ENCODE measurements at places on chromosomes 12 and 14. TPM values are rescaled to one million over a fixed set of nuclear protein-coding genes. Genes with fewer than 3 reads are reported as not detected.

DNA sequence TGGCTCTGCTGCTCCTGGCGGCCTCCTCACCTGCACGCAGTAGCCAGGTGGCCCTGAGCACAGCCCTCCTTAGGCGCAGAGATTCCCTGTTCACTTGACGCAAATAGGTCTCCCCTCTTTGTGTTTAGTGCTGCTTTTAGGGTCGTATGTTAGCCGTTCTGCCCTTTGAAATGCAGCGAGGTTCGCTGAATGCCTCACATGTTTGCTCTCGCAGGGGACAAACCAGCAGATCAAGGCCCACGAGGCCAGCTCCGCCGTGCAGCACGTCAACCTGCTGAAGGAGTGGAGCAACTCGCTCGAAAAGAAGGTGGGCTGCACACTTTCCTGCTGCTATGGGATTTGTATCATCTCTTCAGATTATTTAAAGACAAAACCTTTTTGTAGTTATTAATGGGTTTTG lies 31.4 kb upstream of the AMN start:
- no peaks in the 10 kb centered on the region for H3K27me3 ChIP-seq
- no peaks in the 10 kb centered on the region for H3K36me3 ChIP-seq
- H3K27ac ChIP-seq = no peak overlapping the region
- H3K4me3 ChIP-seq = no peak overlapping the region

- H3K27ac ChIP-seq = no peak overlapping the region
- H3K36me3 ChIP-seq = peaks cover 12% of the 10 kb centered on the region
- no peak for DNase-seq
- no peak overlapping the region for H3K4me3 ChIP-seq
- H3K27me3 ChIP-seq = no peaks in the 10 kb centered on the region
Observed at GRCh38 chr12:28899951-28900350, 249.1 kb upstream of the FAR2 start.

DNA sequence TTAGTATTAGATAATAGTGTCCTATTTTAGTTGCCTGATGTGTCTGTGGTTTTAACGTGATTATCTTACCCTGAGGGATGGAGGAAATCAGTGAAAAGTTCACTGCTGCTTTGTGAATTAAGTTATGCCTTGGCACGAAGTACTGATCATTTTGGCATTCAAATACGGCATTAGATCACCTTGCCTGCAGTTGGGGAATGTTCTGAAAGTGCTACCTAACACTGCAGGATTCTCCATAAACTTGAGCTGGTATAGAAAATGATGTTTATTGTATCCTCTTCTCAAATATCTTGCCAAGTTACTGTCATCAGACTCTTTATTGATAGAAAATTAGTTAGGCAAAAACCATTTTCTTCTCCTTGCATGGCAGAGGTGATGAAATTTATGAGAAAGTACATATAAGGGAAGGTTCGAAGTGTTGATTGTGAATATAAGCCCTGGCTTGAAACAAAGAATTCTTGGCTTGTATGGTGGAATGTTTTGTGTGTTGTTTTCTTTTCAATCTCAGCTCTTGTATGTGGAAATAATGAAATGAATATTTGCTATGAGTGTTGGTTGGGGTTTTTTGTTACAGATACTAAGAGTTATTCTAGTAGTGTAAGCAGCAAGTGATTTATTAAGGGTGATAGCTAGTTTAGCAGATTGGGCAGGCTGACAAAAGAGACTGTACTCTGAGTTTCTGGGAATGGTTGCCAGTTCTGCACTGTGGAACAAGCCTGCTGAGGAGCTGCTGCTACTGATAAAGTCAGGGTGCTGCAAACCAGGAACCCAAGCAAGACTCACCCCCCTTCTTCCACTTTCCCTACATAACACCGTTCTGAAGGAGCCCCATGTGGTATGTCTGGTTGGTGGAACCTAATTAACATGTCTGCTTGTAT lies 448.3 kb downstream of the PCNX1 start:
- H3K27me3 ChIP-seq = no peaks in the 10 kb centered on the region
- H3K4me1 ChIP-seq = no peaks in the 10 kb centered on the region
- H3K36me3 ChIP-seq = peaks cover 4% of the 10 kb centered on the region
- no peak overlapping the region for H3K27ac ChIP-seq
- no peak overlapping the region for H3K4me3 ChIP-seq

DNA sequence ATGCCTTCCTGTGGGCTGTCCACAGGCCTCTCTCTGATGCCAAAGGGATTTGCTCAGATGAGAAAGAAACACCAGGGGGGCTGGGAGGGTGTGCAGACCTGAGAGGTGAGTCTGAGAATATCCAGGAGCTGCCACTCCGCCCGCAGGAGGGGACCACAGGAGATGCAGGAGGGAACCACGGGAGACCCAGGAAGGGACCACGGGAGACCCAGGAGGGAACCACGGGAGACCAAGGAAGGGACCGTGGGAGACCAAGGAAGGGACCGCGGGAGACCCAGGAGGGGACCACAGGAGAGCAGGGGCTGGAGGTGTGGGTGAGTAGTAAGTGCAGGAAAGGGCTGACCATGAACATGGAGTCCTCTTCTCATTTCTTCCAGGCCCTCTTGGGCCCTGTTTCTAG lies 74.6 kb upstream of the SFSWAP start:
- DNase-seq = no peak
- no peaks in the 10 kb centered on the region for H3K36me3 ChIP-seq
- H3K27me3 ChIP-seq = no peaks in the 10 kb centered on the region
- H3K4me3 ChIP-seq = no peak overlapping the region

- no peaks in the 10 kb centered on the region for H3K27me3 ChIP-seq
- H3K36me3 ChIP-seq = peaks cover 5% of the 10 kb centered on the region
- H3K4me1 ChIP-seq = no peaks in the 10 kb centered on the region
- H3K27ac ChIP-seq = no peak within 1 kb of the TSS
- no peak within 1 kb of the TSS for H3K4me3 ChIP-seq
Observed at GRCh38 chr12:80443974-80444666, at the start of gene PTPRQ. Gene PTPRQ (plus strand): TSS chr12:80444235. CDS start chr12:80444346, 111 bp downstream.

- no peaks in the 10 kb centered on the region for H3K27me3 ChIP-seq
- no peak for DNase-seq
Observed at GRCh38 chr14:68020493-68020892, 200.9 kb downstream of the RAD51B start.

- H3K27me3 ChIP-seq = no peaks in the 10 kb centered on the region
- H3K4me1 ChIP-seq = no peaks in the 10 kb centered on the region
- H3K27ac ChIP-seq = no peak overlapping the region
- DNase-seq = no peak
Observed at GRCh38 chr12:92747151-92747550, 44.4 kb downstream of the PLEKHG7 start.

DNA sequence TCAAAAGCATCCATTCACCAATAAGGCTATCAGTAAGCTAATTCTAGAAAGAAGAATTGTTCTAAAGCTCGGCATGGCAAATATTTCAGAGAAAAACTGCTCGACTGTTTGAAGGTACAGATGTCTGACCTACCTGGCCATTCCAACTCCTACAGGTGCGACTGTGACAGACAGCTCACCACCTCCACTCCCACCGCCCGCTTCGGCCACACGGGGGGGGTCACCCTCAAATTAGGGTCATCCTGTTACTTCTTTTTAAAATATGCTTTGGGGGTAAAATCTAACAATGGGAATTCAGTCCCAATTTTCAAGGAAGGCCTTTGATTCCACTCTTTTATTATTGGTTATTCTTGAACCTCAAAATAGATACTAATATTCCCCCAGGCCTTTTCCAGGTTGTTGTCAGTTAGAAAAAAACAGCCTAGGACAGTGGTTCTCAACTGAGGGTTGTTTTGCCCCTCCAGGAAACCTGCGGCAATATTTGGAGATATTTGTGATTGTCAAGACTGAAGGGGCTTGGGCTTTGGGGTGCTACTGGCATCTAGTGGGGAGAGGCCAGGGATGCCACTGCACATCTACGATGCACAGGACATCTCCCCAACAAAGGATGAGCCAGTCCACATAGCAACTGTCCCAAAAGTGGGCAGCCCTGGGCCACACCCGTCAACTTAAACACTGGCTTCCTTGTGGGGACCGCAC lies 81.2 kb downstream of the BCL11B start:
- H3K27me3 ChIP-seq = no peaks in the 10 kb centered on the region
- no peak overlapping the region for H3K27ac ChIP-seq
- no peak overlapping the region for H3K4me3 ChIP-seq
- no peak for DNase-seq
- peaks cover 2% of the 10 kb centered on the region for H3K4me1 ChIP-seq
- H3K36me3 ChIP-seq = no peaks in the 10 kb centered on the region

- no peaks in the 10 kb centered on the region for H3K4me1 ChIP-seq
- H3K27ac ChIP-seq = no peak overlapping the region
- no peaks in the 10 kb centered on the region for H3K36me3 ChIP-seq
- DNase-seq = no peak
Observed at GRCh38 chr12:103855036-103855712, 14.1 kb upstream of the NT5DC3 start.

DNA sequence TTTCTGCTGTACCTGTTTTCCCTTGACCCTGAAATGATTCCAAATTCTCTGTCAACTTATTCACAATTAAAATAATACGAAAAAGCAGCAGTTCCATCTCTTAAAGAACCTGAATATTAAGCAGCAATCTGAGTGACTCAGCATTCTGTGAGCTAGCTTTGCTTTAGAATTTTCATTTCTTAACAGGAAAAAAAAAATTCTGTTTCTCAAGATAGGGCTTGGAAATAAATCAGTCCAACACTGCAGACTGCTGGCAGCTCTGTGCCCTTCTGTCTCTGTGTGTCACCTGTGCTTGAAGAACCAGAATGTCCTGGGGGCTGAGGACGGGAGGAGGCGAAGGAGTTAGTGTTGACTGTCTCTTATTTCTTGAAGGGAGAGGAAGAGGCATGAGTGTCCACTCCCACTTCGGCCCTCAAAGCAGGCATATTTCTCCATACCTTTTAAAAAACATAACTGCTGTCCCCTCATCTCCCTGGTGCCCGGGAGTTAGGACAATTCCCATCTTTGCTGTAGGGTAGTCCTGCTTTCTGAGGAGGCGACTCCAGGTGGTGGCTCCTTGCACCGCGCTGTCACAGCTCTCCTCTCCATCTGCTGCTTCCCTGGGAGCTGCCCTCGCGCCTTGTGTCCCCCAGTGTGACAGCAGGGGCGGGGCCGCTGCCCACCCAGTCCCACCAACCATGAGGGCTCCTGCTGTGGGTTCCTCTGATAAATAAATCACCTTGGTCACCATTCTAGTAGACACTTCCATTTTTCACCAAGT lies 203.1 kb downstream of the CALM1 start:
- no peaks in the 10 kb centered on the region for H3K4me1 ChIP-seq
- H3K36me3 ChIP-seq = no peaks in the 10 kb centered on the region
- H3K27ac ChIP-seq = no peak overlapping the region
- DNase-seq = no peak
- H3K27me3 ChIP-seq = no peaks in the 10 kb centered on the region

GRCh38 chr14:35750202-35750904 lies 58.7 kb downstream of the RALGAPA1 start:
- H3K36me3 ChIP-seq = no peaks in the 10 kb centered on the region
- H3K27me3 ChIP-seq = no peaks in the 10 kb centered on the region
- no peak overlapping the region for H3K27ac ChIP-seq
- no peaks in the 10 kb centered on the region for H3K4me1 ChIP-seq
- no peak overlapping the region for H3K4me3 ChIP-seq

- H3K4me3 ChIP-seq = no peak overlapping the region
- H3K27me3 ChIP-seq = no peaks in the 10 kb centered on the region
- H3K27ac ChIP-seq = no peak overlapping the region
Observed at GRCh38 chr12:51977320-51977753, 25.8 kb downstream of the ACVR1B start.

- H3K27ac ChIP-seq = no peak overlapping the region
- DNase-seq = no peak
- peaks cover 43% of the 10 kb centered on the region for H3K36me3 ChIP-seq
- H3K4me3 ChIP-seq = no peak overlapping the region
Observed at GRCh38 chr12:121250359-121250758, 40.4 kb downstream of the P2RX4 start.

GRCh38 chr12:28991626-28992025 lies 157.5 kb upstream of the FAR2 start:
- no peaks in the 10 kb centered on the region for H3K36me3 ChIP-seq
- H3K4me1 ChIP-seq = no peaks in the 10 kb centered on the region
- DNase-seq = no peak
- no peaks in the 10 kb centered on the region for H3K27me3 ChIP-seq
- no peak overlapping the region for H3K4me3 ChIP-seq

GRCh38 chr12:131971226-131971625 lies 21.5 kb downstream of the EP400 start:
- no peak overlapping the region for H3K4me3 ChIP-seq
- H3K27ac ChIP-seq = no peak overlapping the region
- H3K27me3 ChIP-seq = no peaks in the 10 kb centered on the region
- no peak for DNase-seq

GRCh38 chr14:33857650-33858049 lies 93.2 kb downstream of the EGLN3 start:
- no peak for DNase-seq
- no peaks in the 10 kb centered on the region for H3K36me3 ChIP-seq
- no peaks in the 10 kb centered on the region for H3K4me1 ChIP-seq
- no peaks in the 10 kb centered on the region for H3K27me3 ChIP-seq
- H3K27ac ChIP-seq = no peak overlapping the region
- H3K4me3 ChIP-seq = no peak overlapping the region

GRCh38 chr14:51539571-51540037 lies 112.1 kb upstream of the FRMD6 start:
- H3K27me3 ChIP-seq = no peaks in the 10 kb centered on the region
- no peak overlapping the region for H3K27ac ChIP-seq
- peaks cover 4% of the 10 kb centered on the region for H3K4me1 ChIP-seq
- no peak for DNase-seq
- no peak overlapping the region for H3K4me3 ChIP-seq
- H3K36me3 ChIP-seq = no peaks in the 10 kb centered on the region

- no peak overlapping the region for H3K27ac ChIP-seq
- peak; percentile 60 for DNase-seq
- H3K4me3 ChIP-seq = no peak overlapping the region
Observed at GRCh38 chr14:95098984-95099599, 58.2 kb downstream of the DICER1 start.

DNA sequence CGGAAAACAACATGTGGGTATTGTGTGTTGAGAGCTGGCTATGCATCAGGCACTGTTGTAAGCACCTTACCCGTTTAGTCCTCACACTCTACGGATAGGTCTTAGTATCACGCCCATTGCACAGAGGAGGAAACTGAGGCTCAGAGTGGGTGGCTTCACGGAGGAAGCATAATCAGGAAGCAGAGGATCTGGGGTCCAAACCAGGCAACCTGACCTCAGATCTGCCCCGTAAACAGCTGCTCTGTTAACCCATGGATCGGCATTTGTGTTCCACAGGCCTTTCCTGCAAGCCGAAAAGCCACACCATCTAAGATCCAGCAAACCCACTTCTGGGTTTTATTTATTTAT lies 107.9 kb downstream of the SCARB1 start:
- H3K27me3 ChIP-seq = no peaks in the 10 kb centered on the region
- H3K36me3 ChIP-seq = peaks cover 20% of the 10 kb centered on the region
- H3K4me1 ChIP-seq = no peaks in the 10 kb centered on the region
- no peak for DNase-seq

- H3K36me3 ChIP-seq = peaks cover 3% of the 10 kb centered on the region
- no peaks in the 10 kb centered on the region for H3K27me3 ChIP-seq
- no peak for DNase-seq
- no peak overlapping the region for H3K27ac ChIP-seq
Observed at GRCh38 chr14:70780396-70781075, 28.8 kb downstream of the MAP3K9 start.

- H3K27ac ChIP-seq = no peak overlapping the region
- no peak overlapping the region for H3K4me3 ChIP-seq
- no peaks in the 10 kb centered on the region for H3K27me3 ChIP-seq
Observed at GRCh38 chr14:51431741-51432140, 191.7 kb downstream of the TMX1 start.

TCP11L2 gene
- total RNA-seq = 6.1 TPM

ERH gene
- 428 TPM for total RNA-seq

CD27 gene
- total RNA-seq = 0.37 TPM

TAS2R19 gene
- 2.6 TPM for total RNA-seq

IL22 gene
- total RNA-seq = not detected

SERPINA3 gene
- total RNA-seq = not detected

KRT75 gene
- total RNA-seq = not detected

ATXN7L3B gene
- 35.3 TPM for total RNA-seq

ACVRL1 gene
- total RNA-seq = not detected

TRHDE gene
- total RNA-seq = 1.0 TPM

RNASE13 gene
- not detected for total RNA-seq
